Fibroblast of skin of left quadriceps (primary cell): ENCODE measurements at places on chromosomes 4 and X.

GRCh38 chr4:165079476-165079875 lies 25.8 kb downstream of the TRIM75 start:
- DNase-seq: no peak

GRCh38 chrX:150872773-150873336 lies 25.6 kb downstream of the CD99L2 start:
- no peak for DNase-seq

DNA sequence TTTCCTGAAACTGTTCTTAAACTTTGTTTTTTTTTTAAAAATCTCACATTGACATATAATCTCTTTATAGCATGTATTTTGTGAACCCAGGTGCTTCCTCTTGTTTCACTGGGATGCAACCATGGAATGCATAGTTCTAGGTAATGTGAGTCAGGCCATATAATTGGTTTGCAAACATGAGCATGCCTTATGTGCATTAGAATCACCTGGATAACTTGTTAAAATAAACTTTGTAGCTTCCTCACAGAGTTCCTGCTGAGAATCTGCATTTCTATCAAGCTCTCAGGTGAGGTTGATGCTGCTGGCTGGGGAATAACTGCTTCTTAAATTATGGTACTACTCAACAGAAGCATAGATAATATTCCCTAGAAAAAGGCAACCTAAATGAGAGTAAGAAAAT lies 940.3 kb upstream of the LCORL start:
- no peak for DNase-seq

- no peak for DNase-seq
Measured at GRCh38 chr4:89156174-89156914, 45.0 kb downstream of the TIGD2 start.

DNA sequence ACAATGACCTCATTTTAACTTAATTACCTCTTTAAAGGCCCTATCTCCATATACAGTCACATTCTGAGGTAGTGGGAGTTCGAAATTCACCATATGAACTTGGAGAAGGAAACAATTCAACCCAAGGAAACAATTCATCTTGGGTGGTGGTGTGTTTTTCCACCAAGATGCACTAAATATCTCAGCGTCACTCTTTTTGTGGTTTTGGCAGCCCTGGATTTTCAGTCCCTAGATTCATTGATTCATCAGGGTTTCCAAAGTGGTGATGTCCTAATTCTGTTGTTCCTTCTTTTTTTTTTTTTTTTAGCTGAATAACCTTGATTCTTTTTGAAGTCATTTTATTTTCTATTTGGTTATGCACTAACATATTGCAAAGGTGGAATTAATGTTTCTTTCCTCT lies 162.6 kb upstream of the RAPGEF2 start:
- DNase-seq: no peak
